ENCODE measurements at places on chromosomes 1 and 21.

DNA sequence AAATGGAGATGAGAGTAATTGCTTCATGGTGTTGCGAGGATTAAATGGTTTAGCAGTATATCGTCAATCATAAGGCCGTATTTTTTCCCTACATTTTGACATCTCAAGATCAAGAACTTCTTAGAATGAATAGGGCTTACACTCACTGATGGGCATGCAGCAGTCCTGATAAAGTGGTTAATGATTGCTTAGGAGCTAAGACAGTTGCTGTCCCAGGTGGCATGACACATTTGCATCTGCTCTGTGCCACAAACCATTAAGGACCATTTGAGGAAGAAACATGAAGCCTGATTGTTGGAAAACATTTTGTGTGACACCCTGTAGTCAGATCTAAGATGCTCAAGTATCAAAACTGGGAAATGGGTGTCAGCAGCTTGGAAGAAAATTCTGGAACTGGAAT is 81.0 kb upstream of the SGIP1 start:
- DNase-seq: no peak

DNA sequence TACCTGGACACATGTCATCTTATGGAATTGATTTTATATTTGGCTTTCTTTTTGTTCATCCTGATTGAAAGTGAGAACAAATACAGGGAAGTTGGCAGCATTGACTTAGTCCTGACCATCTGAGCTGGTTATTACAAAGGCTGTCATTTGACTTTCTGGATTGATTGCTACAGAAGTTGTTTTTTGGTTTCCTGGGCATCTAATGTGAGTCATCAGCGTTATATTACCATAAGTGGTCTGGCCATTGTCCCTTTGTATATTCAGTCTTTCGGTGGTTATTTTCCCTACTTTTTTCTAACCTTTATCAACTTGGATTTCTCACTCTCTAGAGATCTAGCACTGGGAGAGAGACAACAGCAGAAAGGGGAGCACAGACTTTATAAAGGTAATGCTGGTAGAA is 1646.5 kb downstream of the MRPL39 start:
- DNase-seq: no peak

DNA sequence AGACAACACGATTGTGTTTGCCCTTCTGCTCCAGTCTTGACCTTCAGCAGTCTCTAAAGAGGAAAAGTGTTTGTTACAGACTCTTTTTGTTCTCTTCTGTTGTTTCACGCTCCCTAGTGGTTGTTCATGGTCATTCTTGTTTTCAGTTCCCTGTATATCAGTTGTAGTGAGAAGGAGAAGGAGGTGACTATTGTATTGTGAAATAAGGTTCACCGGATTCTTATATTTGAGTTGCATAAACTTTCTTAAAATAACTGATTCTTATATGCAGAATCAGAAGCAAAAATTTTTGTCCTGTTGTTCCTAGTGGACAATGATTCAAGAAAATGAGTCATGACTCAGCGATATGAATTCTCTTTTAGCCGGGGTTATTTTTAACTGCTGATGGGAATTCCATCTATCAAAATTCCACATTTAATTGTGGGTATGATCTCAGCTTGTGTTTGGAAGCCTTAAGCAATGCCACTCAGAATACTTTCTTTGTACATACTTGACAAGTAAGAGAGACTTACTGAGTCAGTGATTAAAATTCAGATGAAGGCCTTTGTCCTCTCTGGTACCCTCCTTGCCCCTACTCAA is 152.2 kb downstream of the CLEC20A start:
- peak; percentile 67 for DNase-seq

GRCh38 chr1:165633614-165634013 is 2.6 kb downstream of the MGST3 start:
- peak; percentile 39 for DNase-seq

GRCh38 chr1:15902882-15903281 is 55.4 kb downstream of the SPEN start:
- DNase-seq: peak; percentile 79

- DNase-seq: peak; percentile 68
These were observed 9.9 kb upstream of the MTARC1 start for GRCh38 chr1:220776720-220777326.

- peak; percentile 99 for DNase-seq
These were observed 13.7 kb downstream of the DHRS3 start for GRCh38 chr1:12604114-12604874.

GRCh38 chr21:28257276-28257675 is 735.4 kb downstream of the LTN1 start:
- peak; percentile 77 for DNase-seq

GRCh38 chr1:154440036-154440804 is 35.1 kb downstream of the IL6R start:
- no peak for DNase-seq

DNA sequence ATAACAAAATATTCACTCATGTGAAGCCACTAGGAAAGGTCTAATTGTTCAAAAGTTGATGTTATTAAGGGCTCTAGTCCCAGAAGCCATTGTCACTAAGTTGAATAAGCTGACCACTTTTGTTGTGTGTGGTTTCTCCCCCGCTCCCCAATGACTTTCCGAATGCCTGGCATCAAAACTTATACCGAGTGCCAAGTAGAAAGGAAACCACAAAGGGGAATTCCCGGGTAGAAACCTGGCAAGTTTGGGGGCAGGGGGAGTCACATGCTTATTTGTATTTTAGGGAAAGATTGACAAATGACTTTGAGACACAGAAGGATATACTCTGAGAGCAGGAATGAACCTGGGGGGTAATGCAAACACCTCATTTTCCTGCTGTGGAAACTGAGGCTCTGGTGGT is 154.1 kb downstream of the TGFBR3 start:
- DNase-seq: no peak

GRCh38 chr1:20728371-20729154 is 3.9 kb downstream of the SH2D5 start:
- no peak for DNase-seq

DNA sequence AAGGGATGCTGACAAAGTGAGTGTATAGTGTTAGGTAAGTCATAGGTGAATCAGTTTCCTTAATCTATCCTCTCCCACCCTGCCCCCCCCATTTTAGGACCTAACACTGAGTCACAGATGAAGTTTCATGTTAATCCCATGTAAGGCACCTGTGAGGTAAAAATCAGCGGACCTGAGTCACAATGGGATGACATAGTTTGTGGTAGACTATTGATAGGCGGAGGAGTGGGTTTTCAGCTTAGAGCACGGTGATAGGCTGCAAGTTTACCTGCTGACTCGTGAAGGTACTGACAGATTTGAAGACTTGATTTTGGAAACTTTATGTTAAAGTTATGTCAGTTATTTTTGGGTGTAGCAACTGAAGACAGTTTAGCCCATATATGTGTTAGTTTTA is 1.7 kb downstream of the TOR1AIP1 start:
- DNase-seq: no peak

GRCh38 chr1:182069028-182069466 is 7.5 kb upstream of the ZNF648 start:
- DNase-seq: peak; percentile 0

- DNase-seq: peak; percentile 69
These were observed at the start of gene PLXNA2 for GRCh38 chr1:208243967-208244916. Gene PLXNA2 (minus strand): TSS chr1:208244384. CDS start chr1:208217922, 26,462 bp downstream.

- peak; percentile 94 for DNase-seq
These were observed 36.1 kb upstream of the RGS1 start for GRCh38 chr1:192539297-192540092.

DNA sequence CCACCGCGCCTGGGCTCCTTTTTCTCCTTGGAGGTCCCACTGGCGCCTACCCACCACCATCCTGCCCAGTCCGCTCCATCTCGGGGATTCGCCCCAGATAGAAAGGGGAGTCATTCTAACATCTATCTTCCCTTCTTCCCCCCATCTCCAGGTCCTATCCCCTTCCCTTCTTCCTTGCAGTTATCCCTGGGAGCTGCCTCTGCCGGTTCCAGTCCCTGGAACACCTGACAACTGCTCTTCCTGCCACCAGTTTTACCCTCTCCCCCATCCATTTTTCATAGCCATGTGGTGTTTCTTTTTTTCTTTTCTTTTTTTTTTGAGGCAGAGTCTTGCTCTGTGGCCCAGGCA is 12.0 kb upstream of the COL16A1 start:
- DNase-seq: no peak

DNA sequence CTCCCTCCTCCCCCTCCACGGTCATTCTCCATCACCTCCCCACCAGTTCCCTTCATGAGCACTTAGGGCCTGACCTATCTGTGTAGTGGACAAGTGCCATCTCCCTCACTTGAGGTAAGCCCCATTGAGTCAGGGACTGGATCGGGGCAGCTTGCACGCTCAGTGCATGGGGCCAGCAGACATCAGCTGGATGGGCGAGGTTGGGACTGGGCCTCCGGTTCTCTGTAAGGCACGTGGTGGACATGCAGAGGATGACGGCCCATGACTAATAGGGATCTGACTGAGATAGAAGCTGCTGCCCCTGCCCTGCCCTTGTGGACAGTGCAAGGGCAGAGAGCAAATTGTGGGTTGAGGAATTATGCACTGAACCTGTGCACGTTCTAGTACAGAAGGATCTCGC is 120.4 kb upstream of the C1orf174 start:
- no peak for DNase-seq

- peak; percentile 79 for DNase-seq
These were observed at the start of gene KLHDC9 for GRCh38 chr1:161098210-161099068. Gene KLHDC9 (plus strand): TSS chr1:161098361. CDS start chr1:161098536, 175 bp downstream.

- no peak for DNase-seq
These were observed 40.5 kb downstream of the TRIT1 start for GRCh38 chr1:39842836-39843235.

- DNase-seq: peak; percentile 95
These were observed 4.3 kb upstream of the FGGY start for GRCh38 chr1:59292562-59292961.

DNA sequence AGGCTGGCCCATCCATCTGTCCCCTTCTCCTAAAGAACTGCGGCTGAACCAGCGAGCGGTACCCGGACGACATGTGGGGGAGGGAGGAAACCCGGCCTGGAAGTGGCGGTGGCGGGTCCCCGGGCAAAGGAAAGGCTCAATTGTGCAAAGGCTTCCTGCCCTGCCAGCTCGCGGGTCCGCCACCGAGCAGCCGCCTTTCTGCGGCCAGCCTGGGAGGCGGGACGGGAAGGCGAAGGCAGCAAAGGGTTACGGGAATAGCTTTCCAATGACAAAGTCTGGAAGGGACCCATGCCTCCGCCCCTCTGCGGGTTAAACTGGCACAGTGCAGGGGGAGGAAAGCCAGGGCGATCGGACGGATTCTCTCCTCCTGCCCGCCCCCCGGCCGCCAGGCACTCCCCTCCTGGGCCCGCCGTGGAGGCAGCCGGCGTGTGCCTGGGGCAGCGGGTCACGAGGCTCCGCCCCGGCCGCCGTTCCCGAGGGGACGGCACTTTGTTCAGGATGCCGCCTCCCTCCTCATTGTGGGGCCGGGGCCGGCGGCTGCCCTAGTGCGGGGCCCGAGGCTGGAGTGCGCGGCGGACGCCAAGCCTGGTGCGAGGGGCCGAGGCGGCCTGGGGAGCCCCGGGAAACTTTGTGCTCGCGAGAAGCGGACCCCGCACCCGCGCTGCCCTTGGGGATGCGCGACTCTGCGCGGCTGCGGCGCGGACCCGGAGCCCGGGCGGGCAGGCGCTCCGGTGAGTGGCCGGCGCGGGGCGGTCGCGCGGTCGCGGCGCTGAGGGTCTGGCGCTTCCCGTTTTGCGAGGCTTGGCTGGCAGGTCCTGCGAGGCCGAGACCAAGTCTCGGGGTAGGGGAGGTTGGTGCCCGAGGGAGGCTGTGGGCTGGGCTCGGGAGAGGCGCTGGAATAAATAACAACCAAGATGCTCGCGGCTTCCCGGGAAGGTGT is at the start of gene NAV1:
Gene NAV1 (plus strand): TSS at position 516 of the 940 bp plus-strand sequence. CDS start 83,758 bp downstream, outside the sequence.
- peak; percentile 86 for DNase-seq

DNA sequence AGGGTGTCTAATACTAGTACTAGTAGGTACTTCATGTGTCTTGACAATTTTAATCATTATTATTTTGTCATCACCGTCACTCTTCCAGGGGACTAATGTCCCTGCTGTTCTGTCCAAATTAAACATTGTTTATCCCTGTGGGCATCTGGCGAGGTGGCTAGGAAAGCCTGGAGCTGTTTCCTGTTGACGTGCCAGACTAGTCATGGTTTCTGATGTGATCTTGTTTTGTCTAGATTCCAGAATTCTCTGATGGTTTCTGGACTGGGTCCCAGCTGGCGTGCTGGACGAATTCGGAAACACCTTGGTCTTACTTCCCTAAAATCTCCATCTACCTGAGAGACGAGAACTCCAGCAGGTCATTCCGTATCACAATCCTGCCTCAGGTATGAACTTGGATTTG is 66.1 kb upstream of the FAM3B start:
- DNase-seq: peak; percentile 30

DNA sequence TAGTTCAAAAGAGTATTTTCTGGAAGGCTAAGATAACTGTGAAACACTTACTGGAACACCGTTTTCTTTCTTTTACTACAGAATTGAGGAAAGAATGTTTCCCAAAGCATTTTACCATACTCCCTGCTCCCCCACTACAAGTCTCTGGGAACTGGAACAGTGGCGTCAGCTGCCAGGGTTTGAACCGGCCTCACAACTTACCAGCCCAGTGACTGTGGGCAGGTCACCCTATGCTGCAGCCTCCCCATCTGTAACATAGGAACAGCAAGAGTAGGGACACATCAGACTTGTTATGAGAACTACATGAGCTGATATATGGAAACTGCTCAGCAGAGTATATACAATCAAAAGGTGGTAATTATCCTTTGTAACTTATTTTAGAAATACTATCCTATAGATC is 91.5 kb downstream of the PTPN14 start:
- no peak for DNase-seq

- no peak for DNase-seq
These were observed 1030.1 kb downstream of the ADGRL2 start for GRCh38 chr1:82830690-82831380.

DNA sequence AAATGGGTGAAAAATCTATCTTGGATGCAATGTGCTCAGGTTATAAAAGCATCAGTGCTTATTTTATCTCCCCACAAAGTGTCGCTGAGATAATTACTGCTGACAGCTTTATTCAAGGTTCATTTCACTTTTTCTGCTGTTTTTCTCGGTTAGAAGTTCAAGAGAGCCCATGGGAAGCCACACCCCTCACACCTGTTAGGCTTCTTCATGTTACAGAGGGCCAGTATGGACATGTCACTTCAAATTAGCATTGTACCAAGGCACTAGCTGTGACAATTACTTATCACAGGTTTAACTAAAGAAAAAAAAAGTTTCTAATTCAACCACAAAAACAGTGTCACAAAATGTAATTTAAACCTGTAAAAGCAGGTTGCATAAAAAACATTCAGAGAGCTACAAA is 187.3 kb upstream of the DMRTA2 start:
- DNase-seq: no peak

- DNase-seq: no peak
These were observed 2.2 kb upstream of the EPHA2 start for GRCh38 chr1:16158025-16158424.

- peak; percentile 16 for DNase-seq
These were observed 103.1 kb downstream of the ATP6V1G3 start for GRCh38 chr1:198437332-198437731.

DNA sequence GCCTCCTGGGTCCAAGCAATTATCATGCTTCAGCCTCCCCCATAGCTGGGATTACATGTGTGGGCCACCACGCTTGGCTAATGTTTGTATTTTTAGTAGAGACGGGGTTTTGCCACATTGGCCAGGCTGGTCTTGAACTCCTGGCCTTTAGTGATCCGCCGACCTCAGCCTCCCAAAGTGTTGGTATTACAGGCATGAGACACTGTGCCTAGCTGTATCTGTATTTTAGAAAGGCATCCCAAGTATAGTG is 69.3 kb downstream of the NKAIN1 start:
- DNase-seq: no peak

- DNase-seq: no peak
These were observed 33.9 kb upstream of the PUM1 start for GRCh38 chr1:31099293-31100032.

- no peak for DNase-seq
These were observed 92.8 kb upstream of the CHRM3 start for GRCh38 chr1:239293350-239294110.

GRCh38 chr1:10171105-10171767 is 39.1 kb upstream of the KIF1B start:
- DNase-seq: peak; percentile 54
